ENCODE measurements at places on chromosomes 5 and 9.

DNA sequence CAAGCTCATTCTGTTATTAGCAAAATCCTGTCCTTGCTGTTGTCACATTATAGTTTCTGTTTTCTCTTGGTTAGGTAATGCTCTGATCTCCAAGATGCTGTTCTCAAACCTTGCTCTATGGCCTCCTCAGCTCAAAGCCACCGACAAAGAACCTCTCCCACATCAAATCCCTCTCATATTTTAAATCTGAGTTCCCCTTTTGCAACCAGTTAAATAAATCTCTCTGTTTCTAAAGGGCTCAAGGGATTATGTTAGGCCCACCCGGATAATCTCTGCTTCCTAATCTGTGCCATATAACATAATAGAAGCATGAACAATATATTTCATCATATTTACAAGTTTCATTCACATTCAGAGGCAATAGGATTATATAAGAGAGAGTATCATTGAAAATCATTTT lies 286.0 kb downstream of the CYLC2 start:
- H3K4me3 ChIP-seq, result no peak overlapping the region
- DNase-seq, result no peak
- H3K4me1 ChIP-seq, result no peaks in the 10 kb centered on the region
- no peaks in the 10 kb centered on the region for H3K27me3 ChIP-seq

DNA sequence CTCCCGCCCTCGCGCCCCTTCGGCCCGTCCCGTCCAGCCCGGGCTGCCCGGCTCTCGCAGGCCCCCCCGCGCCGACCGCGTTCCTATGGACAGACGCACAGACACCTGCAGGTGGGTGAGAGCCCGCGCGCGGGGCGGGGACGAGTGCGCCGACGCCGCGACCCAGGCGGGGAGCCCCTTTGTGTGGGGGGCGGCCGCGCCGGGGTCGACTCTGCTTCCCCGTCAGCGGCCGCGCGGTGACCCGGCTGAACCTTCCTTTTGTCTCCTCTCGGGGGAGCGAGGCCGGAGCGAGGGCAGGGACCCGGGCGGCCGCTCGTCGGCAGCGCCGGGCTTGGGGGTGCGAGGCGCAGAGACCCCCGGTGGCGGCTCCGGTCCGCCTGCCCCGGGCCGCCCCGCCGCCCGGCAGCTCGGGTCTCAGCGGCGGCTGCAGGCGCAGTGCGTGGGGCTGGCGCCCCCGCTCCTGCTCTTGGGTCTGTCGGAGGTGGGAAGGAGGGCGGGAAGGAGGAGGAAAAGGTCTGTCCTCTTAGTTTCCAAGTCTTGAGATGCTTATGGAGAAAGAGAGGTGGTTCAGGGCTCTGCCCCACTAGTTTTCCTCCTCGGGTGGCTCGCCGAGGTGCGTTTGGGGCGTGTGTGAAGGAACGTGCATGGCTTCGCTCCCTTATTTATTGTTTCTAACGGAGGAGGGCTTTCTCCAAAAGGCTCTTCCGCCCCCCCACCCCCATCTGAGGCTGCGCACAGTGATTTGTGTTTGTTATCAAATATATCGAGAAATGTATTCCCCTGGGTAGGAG lies 576 bp downstream of the KIAA1958 start:
- H3K4me3 ChIP-seq, result peak overlapping the region; percentile 95
- H3K27ac ChIP-seq, result peak overlapping the region; percentile 72
- H3K27me3 ChIP-seq, result no peaks in the 10 kb centered on the region
- DNase-seq, result peak; percentile 70
- H3K4me1 ChIP-seq, result peaks cover 35% of the 10 kb centered on the region

- H3K27ac ChIP-seq, result no peak overlapping the region
- H3K4me3 ChIP-seq, result no peak overlapping the region
- H3K36me3 ChIP-seq, result no peaks in the 10 kb centered on the region
- no peaks in the 10 kb centered on the region for H3K4me1 ChIP-seq
- DNase-seq, result no peak
Observed at GRCh38 chr5:2311851-2312250, 429.1 kb upstream of the IRX4 start.

- no peak for DNase-seq
- no peaks in the 10 kb centered on the region for H3K27me3 ChIP-seq
- no peak overlapping the region for H3K27ac ChIP-seq
Observed at GRCh38 chr5:68960961-68961360, 132.9 kb upstream of the SLC30A5 start.

Measured in DND-41 (cell line).